ENCODE measurements at places on chromosomes 4 and X. TPM values are rescaled to one million over a fixed set of nuclear protein-coding genes. Genes with fewer than 3 reads are reported as not detected.

DNA sequence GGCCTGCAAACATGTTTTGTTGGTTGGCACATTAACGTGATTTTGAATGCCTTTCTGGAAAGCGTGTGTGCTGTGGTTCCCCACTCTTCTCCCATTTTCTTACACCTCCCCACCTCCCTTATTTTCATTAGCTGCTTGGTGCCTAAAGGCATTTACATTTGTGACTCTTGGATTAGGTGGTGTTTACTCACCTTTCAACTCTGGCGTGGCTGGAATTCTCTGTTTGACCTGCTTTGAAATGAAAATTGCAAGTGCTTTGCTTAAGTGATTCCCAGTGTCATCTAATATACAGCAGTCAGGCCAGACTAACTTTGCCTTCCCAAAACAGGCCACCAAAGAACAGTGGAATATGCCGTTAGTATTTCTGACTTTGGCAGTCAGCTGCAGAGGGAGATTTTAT is 80.5 kb downstream of the NHSL2 start:
- no peak for DNase-seq

- DNase-seq: no peak
Observed at GRCh38 chr4:132540268-132540667, 608.8 kb upstream of the PCDH10 start.

- no peak for DNase-seq
Observed at GRCh38 chrX:71650333-71650969, 16.9 kb upstream of the LOC101059915 start.

DNA sequence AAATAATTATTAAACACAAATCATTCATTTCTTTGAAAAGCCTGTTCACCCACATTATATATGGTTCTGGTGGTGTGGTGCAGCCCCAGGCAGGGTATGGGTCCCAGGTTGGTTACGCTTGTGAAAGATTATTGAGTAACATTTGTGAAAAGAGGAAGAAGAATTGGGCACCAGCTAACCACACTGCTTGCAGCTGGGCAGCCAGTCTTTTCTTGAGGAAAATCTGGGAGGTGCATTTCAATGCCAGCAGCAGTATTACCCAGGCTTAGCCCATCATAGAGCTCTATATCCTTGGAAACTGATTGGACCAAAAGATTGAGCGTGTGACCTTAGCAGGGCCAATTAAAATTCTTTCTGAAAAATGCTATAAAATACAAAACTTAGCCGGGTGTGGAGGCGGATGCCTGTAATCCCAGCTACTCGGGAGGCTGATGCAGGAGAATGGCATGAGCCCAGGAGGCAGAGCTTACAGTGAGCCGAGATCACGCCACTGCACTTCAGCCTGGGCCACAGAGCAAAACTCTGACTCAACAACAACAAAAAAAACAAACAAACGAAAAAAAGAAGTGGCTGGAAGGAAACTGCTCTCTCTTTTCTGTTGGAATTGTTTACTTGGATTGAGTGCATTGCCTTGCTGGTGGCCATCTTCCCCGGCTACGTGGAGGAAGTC is 9.7 kb upstream of the PLAC8 start:
- DNase-seq: no peak

DNA sequence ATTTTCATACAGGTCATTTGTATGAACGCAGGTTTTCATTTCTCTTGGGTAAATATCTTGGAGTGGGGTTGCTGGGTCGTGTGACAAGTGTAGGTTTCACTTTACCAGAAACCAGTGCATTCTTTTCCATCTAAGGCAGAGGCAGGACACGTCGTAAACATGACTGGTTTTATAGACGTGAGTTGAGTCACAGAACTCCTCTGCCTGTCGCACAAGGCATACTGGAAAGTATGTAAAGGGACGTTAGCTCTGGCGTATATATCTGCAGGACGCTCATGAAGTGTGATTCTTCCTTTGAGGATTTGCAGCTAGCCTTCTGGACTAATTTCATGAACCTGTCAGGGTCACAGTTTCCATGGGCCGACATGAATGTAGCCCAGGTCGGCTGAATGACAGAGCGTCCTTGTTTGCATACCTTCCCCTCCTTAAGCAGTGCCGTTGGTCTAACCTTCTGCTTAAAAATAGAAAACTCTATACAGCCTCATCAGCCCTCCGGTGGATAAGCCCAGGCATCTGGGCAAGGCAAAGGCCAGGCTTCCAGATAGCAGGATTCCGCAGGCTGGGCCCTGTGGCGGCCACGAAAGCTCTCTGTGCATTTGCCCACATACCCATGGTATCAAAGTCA is 106.0 kb downstream of the GPR143 start:
- no peak for DNase-seq

The AMOT gene
- total RNA-seq: 343 TPM

Data from mesothelial cell of epicardium (in vitro differentiated cells).